ENCODE measurements at places on chromosomes 11 and 22.
A peak's percentile ranks its signal among the peaks of the same experiment; 100 is the strongest.

DNA sequence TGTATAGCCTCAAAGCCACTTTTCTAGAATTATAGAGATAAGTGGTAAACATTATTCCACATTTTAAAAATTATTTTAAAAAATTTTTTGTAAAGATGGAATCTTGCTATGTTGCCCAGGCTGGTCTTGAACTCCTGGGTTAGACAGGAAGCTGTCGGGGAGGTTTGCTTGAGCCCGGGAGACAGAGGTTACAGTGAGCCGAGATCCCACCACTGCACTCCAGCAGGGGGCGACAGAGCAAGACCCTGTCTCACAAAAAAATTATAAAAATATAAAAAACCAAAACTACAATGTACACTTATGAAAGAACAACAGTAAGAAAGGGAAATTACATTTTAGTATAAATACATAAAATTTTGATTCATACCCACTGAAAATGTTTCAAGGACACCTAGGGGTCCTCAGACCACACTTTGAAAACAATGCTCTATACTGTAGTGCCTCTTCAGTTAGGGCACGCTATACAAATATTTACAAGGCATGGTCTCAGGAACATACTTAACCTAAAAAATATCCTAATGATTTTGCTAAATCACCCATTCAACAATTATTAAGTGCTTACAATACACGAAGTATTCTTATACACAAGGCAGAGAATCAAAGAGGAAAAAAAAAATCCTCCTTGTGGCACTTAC is 111.2 kb downstream of the MRTFA start:
- DNase-seq, result peak; percentile 36

DNA sequence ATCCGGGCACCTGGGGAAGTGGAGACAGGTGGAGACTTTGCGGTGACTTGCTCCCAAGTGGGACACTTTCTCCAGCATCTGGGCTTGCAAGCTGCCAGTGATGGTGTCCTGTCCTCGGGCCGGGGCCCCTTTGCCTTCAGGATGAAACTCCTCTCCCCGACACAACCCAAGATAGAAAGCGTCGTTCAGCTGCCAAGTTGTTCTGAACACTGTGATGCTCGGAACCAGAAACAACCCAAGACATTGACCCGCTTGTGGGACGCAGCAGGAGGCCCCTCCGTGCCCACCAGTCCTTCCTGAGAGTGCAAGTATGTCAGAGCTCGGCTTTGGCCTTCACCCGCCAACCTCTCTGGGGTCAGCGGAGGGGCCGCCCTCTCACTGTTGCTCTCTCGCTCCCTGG is 31.3 kb downstream of the LINC01488 start:
- no peak for DNase-seq

- no peak for DNase-seq
Measured at GRCh38 chr22:37471727-37472417, 14.3 kb downstream of the MFNG start.

- peak; percentile 67 for DNase-seq
Measured at GRCh38 chr11:83272627-83273026, 13.5 kb downstream of the CCDC90B start.

GRCh38 chr11:75554258-75555022 is 7.6 kb upstream of the SERPINH1 start:
- no peak for DNase-seq

DNA sequence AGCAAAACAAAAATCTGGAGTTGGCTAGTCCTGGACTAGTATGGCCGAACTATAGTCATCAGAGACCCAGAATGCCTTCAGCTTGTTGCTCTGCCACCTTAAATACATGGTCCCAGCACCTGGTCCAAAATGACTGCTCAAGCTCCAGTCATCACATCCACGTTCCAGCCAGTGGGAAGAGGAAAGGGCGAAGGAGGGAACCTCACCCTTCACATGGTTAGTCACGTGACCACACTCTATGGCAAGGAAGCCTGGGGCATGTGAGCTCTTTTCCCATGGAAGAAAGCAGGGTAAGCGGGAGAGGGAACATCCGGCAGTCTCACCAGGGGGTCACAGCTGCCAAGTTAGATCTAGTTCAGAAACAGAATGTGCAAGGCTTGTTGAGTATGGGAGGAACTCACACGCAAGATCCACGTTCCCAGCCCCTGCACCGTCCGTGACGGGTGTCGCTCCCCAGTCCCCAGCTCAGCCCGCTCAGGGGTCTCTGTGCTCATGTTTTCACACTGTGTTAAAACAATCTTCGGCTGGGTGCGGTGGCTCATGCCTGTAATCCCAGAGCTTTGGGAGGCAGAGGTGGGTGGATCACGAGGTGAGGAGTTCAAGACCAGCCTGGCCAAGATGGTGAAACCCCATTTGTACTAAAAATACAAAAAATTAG is 1.9 kb upstream of the ANO9 start:
- DNase-seq, result peak; percentile 42

DNA sequence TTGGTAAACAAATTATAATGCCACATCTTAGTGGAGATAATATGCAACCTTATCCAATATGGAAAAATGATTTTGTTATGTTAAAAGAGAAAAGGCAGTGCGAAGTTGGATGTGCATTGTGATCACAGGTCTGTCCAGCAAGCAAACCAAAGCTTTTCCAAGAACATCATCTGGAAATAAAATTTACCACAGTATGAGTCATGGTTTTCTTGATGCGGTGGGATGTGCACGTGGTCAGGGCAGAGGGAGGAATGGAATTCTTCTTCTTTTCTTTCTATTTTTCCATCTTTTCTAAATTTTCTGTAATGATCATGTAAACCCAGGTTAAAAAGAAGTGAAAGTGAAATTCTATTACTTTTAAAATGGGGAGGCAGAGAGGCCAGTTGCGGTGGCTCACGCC is 169.8 kb downstream of the C11orf91 start:
- peak; percentile 15 for DNase-seq

- no peak for DNase-seq
Measured at GRCh38 chr11:11472106-11472505, 119.1 kb upstream of the CSNK2A3 start.

DNA sequence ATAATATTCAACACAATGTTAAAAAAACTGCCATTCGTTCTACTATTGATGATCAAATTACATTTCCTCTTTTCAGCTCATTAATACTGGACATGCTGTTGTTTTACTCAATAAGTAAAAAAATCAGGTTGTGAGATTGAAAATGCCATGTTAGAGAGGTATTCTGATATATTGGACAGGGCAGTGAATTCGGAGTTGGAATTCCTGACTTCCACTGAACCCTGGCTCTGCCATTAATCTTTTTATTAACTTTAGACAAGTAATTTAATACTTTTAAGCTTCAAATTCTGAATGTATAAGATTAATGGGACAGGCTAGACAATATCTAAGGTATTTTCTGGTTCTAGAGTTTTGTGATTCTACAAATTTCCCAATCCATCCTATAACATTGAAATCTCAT is 12.2 kb upstream of the NOX4 start:
- DNase-seq, result no peak

DNA sequence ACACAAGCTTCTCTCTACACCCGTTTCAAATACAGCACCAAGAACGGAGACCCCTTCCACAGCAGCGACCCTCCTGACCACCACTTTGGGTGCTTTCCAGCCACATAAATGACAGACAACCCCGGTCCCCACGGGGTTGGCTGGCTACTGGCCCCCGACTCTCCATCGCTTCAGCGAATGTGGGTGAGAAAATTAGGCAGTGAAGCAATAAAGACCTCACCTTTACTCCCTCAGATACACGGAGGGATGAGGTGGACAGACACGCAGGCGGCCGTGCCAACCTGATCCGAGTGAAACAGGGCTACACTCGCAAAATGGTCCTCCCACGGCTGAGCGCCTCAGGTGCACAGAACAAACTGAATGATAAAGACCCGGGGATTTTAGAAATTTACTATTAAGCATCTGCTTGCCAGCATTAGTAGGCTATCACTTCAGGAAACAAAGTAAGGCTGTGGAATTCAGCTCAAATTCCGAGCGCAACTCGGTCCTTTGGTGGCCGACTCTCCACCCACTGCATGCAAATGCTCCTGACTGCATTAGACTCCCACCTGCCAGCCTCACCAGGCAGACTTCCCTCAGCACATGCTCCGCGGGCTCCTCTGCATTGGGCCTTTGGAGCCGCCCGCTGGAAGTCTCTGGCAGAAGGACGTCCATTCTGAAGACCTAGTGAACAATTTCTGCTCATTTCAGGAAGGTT is 12.8 kb upstream of the EFCAB6 start:
- peak; percentile 19 for DNase-seq

GRCh38 chr11:84558085-84558905 is 1068.8 kb downstream of the DLG2 start:
- DNase-seq, result peak; percentile 63

DNA sequence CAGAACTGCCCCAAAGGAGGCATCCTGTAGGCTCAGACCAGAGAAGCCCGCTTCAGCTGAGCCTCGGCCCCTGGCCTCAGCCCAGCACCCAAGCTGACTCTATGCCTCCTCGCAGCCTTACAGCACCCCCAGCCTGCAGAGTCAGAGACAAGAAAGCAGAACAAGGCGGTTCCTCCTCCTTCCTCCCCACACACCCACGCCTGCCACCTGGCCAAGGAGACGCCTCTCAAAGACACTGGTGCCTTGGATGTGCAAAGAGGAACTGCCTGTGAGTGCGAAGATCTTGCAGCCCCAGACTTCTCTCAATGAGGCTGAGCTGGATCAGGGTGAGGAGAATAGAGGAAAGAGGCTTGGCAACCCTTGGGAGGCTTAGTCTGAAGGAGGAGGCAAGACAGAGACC is 60.2 kb downstream of the PDE2A start:
- no peak for DNase-seq

GRCh38 chr11:123580557-123581275 is 73.7 kb downstream of the SCN3B start:
- DNase-seq, result peak; percentile 67

GRCh38 chr22:46934746-46935491 is 172.5 kb downstream of the TBC1D22A start:
- peak; percentile 97 for DNase-seq

GRCh38 chr11:1300569-1301187 is 8.8 kb downstream of the TOLLIP start:
- DNase-seq, result peak; percentile 44

- peak; percentile 31 for DNase-seq
Measured at GRCh38 chr11:17019232-17019631, 5.0 kb upstream of the PLEKHA7 start.

- no peak for DNase-seq
Measured at GRCh38 chr11:124877910-124878758, 12.9 kb downstream of the ROBO3 start.

- no peak for DNase-seq
Measured at GRCh38 chr11:93997741-93998140, 23.4 kb upstream of the HEPHL1 start.

GRCh38 chr22:30650508-30651116 is 15.0 kb downstream of the SLC35E4 start:
- no peak for DNase-seq

- DNase-seq, result no peak
Measured at GRCh38 chr11:85732965-85733364, 47.0 kb upstream of the CCDC89 start.

GRCh38 chr22:22945195-22945594 is 57.6 kb downstream of the IGLL5 start:
- no peak for DNase-seq

DNA sequence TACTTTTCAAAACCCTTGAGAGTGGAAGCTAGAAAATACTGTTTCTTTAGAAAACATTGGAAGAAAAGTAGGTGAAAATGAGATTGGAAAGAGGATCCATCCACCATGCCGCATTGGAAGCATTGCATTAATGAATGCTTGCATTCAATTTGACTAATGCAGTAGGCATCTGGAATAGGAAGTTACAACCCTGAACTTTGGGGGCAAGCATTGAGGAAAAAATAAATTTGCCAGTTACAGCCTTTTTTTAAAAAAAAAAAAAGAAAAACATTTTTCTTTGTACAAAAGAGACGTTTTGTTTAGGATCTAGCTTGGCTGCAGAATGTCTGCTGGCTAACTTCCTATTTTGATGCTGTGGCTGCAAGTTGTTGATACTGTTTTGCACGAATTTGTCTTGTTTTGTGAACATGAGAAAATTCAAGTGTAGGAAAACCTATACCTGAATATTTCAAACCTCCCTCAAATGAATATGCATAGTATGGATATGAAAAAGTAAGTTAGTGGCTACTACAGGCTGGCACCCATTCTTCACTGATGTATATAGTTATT is 28.1 kb downstream of the RTN3 start:
- no peak for DNase-seq

DNA sequence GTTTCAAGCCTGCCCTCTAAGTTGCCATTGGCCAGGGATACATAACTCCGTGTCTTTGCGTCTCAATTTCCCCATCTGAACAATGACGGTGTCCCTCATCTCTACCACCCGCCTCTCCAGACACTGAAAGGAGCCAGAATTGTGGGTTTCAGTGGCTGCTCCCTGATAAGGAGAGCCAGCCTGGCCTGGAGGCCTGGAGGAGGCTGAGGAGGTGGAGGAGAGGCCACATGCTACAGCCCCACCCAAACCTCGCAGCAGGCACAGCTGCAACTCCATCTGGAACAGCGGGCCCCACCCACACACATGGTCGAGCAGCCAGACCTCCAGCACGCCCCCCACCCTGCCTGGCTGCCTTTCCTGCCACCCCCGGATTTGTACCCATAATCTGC is 34.4 kb upstream of the CD82 start:
- DNase-seq, result no peak

- DNase-seq, result no peak
Measured at GRCh38 chr22:22218302-22218701, 26.3 kb upstream of the VPREB1 start.

DNA sequence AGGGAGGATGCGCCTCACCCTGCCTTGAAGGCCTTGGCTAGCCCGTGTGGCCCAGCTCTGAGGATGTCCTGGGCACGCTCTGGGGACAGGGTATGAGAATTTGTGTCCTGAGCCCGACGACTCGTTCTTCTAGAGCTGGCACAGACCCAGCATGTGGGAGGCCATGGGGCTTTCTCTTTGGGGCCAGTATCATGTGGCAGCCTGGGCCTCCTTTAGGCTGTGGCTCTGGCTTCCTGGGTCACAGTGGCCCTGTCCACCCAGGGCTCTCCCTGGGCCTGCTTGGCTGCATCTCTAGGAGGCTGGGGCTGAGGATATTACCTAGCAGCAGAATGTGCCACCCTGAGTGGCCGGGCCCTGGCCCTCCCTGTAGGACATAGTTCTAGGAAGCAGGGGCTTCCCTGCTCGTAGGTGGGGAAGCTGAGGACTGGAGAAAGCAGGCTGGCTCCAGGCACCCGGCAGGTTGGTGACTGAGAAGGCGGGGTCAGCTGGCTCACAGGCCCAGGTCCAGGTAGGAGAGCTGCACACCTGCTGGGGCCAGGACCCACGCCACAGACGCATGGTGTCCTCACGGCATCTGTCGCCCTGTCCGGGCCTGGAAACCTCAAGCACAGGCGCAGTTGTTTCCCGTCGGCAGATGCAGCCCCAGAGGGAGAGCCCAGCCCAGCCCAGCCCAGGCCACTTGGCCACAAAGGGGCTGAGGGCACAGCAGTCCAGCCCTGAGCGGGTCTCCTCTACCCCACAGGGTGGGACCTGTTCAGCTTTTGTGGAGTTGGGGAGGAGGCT is 6.8 kb downstream of the CCDC188 start:
- no peak for DNase-seq

All from kidney tubule cell (primary cell).